Left cardiac atrium (tissue), 4 donors: ENCODE measurements at places on chromosomes 3 and 15. TPM values are rescaled to one million over a fixed set of nuclear protein-coding genes. Genes with fewer than 3 reads are reported as not detected.

MASP1 gene
- 12.8 TPM for total RNA-seq

EOGT gene
- 34.8 TPM for total RNA-seq

EIF3J gene
- total RNA-seq = 77.0 TPM

TMEM158 gene
- total RNA-seq = 0.44 TPM

DUOXA2 gene
- not detected for total RNA-seq

CFAP44 gene
- total RNA-seq = 3.2 TPM

FRMD5 gene
- total RNA-seq = 9.1 TPM

PARP16 gene
- total RNA-seq = 3.5 TPM

DUOXA1 gene
- total RNA-seq = 2.1 TPM

CCDC66 gene
- 15.8 TPM for total RNA-seq

CPNE9 gene
- not detected for total RNA-seq

OCA2 gene
- total RNA-seq = 0.09 TPM

RASA2 gene
- 7.8 TPM for total RNA-seq

CNTN6 gene
- total RNA-seq = 0.47 TPM

SLCO2A1 gene
- total RNA-seq = 15.4 TPM

KNG1 gene
- total RNA-seq = 0.21 TPM

B2M gene
- 1,362 TPM for total RNA-seq

SCAANT1 gene
- total RNA-seq = not detected

WDR49 gene
- total RNA-seq = 7.9 TPM

SGO1 gene
- total RNA-seq = not detected

PLSCR1 gene
- 99.7 TPM for total RNA-seq

MST1R gene
- total RNA-seq = 1.8 TPM

PLA2G4E gene
- 0.16 TPM for total RNA-seq

CASR gene
- not detected for total RNA-seq

SEMA7A gene
- 1.9 TPM for total RNA-seq

KLHL18 gene
- total RNA-seq = 39.5 TPM

VWA5B2 gene
- total RNA-seq = not detected

SNX22 gene
- total RNA-seq = 28.9 TPM

CD200 gene
- total RNA-seq = 5.8 TPM

INAFM2 gene
- 53.4 TPM for total RNA-seq

ANKDD1A gene
- 3.9 TPM for total RNA-seq

PEX5L gene
- 1.4 TPM for total RNA-seq

CCDC54 gene
- total RNA-seq = not detected

ISLR2 gene
- total RNA-seq = 1.9 TPM

CILP gene
- total RNA-seq = 31.1 TPM

NR2E3 gene
- total RNA-seq = not detected

DAPK2 gene
- 94.9 TPM for total RNA-seq

C3orf22 gene
- total RNA-seq = not detected
